ENCODE measurements at places on chromosomes 16 and 17. TPM values are rescaled to one million over a fixed set of nuclear protein-coding genes. Genes with fewer than 3 reads are reported as not detected.

GRCh38 chr16:17304491-17305119 is 166.2 kb downstream of the XYLT1 start:
- H3K4me3 ChIP-seq, result no peak overlapping the region
- H3K4me1 ChIP-seq, result no peaks in the 10 kb centered on the region
- DNase-seq, result no peak
- no peaks in the 10 kb centered on the region for H3K27me3 ChIP-seq
- no peaks in the 10 kb centered on the region for H3K36me3 ChIP-seq
- no peak overlapping the region for H3K27ac ChIP-seq

DNA sequence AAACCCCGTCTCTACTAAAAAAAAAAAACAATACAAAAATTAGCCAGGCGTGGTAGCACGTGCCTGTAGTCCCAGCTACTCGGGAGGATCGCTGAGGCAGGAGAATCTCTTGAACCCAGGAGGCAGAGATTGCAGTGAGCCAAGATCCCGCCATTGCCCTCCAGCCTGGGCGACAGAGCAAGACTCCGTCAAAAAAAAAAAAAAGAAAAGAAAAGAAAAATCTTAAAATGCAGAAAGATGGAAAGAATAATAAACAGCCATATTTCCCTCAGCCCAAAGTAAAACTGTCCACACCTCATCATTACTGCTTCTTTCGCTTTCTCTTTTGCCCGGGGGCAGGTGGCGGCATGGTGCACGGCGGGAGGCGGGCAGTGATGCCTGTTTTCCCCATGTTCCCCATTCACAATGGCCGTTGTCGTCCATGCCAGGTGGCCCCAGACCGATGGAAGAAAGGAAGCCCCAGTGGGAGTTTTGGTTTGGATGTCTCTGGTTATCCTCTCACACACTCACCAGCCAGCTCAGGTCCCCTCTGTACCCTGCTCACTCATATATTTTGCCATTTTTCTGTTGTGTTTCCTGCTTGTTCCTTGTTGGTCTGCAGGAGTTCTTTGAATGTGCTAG is 37.0 kb upstream of the PEMT start:
- H3K36me3 ChIP-seq, result no peaks in the 10 kb centered on the region
- H3K27ac ChIP-seq, result no peak overlapping the region
- no peaks in the 10 kb centered on the region for H3K4me1 ChIP-seq
- H3K27me3 ChIP-seq, result no peaks in the 10 kb centered on the region
- DNase-seq, result no peak
- H3K4me3 ChIP-seq, result no peak overlapping the region

DNA sequence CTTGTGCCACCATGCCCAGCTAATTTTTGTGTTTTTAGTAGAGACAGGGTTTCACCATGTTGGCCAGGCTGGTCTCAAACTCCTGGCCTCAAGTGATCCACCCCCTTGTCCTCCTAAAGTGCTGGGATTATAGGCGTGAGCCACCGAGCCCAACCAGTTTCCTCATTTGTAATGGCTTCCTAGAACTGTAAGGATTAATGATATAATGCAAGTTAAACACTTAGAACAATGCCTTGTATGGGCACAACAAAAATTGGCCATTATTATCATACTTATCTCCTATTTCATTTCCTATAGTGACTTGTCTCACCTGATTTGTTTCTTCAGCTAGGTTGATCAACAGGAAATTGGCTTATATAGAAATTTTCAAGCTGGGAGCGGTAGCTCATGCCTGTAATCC is 14.1 kb downstream of the TUBD1 start:
- H3K4me3 ChIP-seq, result no peak overlapping the region
- no peaks in the 10 kb centered on the region for H3K27me3 ChIP-seq
- H3K27ac ChIP-seq, result no peak overlapping the region
- H3K36me3 ChIP-seq, result peaks cover 4% of the 10 kb centered on the region

DNA sequence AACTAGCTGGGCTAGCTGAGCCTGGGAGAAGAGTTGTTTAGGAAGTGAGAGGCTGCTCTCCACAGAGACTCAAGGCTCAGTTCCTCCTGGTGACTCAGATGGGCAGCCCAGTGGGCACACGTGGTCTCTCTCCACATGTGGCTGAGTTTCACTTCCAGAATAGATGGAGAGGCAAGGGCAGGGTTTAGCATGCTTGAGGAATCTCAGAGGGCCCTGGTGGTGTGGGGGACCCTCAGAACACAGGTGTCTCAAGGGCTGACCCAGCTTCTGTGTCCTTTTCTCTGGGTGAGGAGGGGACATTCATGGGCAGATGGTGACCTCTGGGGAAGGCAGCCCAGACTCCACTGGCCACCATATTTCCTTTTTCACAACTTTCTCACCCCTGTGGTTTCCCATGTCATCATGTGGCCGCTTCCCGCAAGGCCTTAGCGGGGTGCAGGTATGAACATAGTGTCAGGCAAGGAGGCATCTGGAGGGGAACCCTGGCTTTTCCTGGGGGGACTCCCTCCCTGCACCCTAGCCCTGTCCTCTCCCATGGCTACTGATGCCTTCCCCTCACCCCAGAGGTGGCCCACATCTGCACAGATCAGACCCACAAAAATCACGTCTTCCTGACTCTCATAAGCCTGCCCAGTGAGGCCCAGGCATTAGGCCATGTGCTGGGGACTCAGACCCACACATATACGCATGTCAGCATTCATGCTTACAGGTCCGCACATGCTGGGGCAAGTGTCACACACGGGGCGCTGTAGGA is 3.3 kb downstream of the GRN start:
- no peaks in the 10 kb centered on the region for H3K4me1 ChIP-seq
- no peak overlapping the region for H3K27ac ChIP-seq
- H3K4me3 ChIP-seq, result no peak overlapping the region
- no peak for DNase-seq
- H3K36me3 ChIP-seq, result peaks cover 6% of the 10 kb centered on the region
- no peaks in the 10 kb centered on the region for H3K27me3 ChIP-seq

- H3K4me1 ChIP-seq, result no peaks in the 10 kb centered on the region
- peaks cover 2% of the 10 kb centered on the region for H3K36me3 ChIP-seq
- H3K4me3 ChIP-seq, result no peak overlapping the region
- DNase-seq, result no peak
Measured at GRCh38 chr16:4676831-4677230, 16.5 kb upstream of the NUDT16L1 start.

- no peak for DNase-seq
- no peaks in the 10 kb centered on the region for H3K4me1 ChIP-seq
- H3K27me3 ChIP-seq, result no peaks in the 10 kb centered on the region
- H3K4me3 ChIP-seq, result no peak overlapping the region
Measured at GRCh38 chr17:80879723-80880647, 111.7 kb upstream of the CHMP6 start.

DNA sequence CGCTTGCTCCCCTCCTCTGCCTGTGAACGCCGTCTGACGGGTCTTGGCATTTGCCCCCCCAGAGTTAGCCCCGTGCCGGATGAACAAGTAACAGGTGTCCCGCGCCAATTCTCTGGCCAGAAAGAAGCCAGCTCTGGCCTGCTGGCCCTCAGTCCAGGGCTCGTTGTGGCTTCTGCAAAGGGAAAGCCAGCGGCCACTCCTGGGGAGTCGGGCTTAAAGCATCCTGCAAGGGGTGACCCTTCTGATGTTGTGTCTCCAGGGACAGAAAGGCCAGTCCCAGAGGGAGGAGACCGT is 18.4 kb upstream of the OSGIN1 start:
- H3K4me3 ChIP-seq, result no peak overlapping the region
- DNase-seq, result no peak
- no peaks in the 10 kb centered on the region for H3K36me3 ChIP-seq
- no peaks in the 10 kb centered on the region for H3K27me3 ChIP-seq
- no peak overlapping the region for H3K27ac ChIP-seq

DNA sequence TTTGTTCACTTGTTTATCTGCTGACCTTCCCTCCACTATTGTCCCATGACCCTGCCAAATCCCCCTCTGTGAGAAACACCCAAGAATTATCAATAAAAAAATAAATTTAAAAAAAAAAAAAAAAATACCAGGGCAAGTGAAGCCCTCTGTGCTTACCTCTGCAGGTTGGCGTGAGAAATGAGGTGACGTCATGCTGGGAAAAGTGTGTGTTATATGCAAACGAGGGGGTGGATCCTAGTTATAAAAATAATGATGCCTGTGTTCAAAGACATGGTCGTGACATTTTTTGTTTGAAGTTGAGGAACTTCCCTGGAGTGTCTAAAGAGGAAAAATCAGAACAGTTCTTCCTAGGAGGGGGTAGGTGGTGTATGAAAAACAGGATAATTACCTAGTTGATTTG is 20.2 kb downstream of the TMC7 start:
- H3K4me3 ChIP-seq, result no peak overlapping the region
- no peaks in the 10 kb centered on the region for H3K36me3 ChIP-seq
- H3K27ac ChIP-seq, result no peak overlapping the region
- peaks cover 9% of the 10 kb centered on the region for H3K4me1 ChIP-seq

DNA sequence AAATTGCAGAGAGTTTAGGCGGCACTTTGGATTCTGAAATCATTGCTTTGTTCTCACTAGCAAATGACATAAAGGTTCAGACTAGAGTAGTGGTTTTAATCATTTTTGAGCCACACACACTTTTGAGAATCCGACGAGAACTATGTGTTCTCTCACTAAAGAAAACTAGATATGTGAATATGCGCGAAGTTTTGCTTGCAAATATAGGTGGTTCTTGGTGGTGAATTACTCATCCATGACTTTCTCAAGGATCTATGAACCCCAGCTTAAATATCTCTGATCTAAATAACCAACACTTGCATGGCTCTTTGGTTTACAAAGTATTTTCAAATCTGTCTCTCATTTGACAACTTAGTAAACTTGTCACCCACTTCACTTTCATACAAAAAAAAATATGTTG is 54.8 kb downstream of the NOG start:
- DNase-seq, result no peak
- H3K36me3 ChIP-seq, result no peaks in the 10 kb centered on the region
- H3K27me3 ChIP-seq, result peaks cover 4% of the 10 kb centered on the region
- no peak overlapping the region for H3K27ac ChIP-seq
- no peak overlapping the region for H3K4me3 ChIP-seq
- no peaks in the 10 kb centered on the region for H3K4me1 ChIP-seq

GRCh38 chr17:29663155-29663554 is 40.4 kb upstream of the CORO6 start:
- no peak overlapping the region for H3K4me3 ChIP-seq
- DNase-seq, result no peak
- no peak overlapping the region for H3K27ac ChIP-seq
- H3K27me3 ChIP-seq, result no peaks in the 10 kb centered on the region

DNA sequence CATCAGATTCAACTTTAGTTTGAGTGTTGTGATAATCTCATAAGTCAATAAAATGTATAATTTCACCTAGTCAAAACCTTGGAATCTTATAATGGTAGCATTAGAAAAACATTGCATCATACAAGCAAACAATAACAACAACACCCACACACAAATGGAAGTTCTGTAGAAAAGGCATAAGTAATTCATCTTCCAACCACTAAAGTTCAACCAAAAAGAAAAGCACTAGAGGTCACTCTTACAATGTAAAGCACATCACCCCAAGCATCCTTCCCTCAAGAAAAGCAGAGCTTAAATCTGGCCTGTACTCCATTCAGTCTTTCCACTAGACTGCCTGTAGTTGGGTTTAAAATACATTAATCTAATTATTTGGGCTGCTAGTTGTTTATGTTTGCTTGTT is 1.8 kb downstream of the CNTNAP4 start:
- no peak overlapping the region for H3K4me3 ChIP-seq
- no peak for DNase-seq
- H3K27ac ChIP-seq, result no peak overlapping the region
- H3K27me3 ChIP-seq, result no peaks in the 10 kb centered on the region
- H3K36me3 ChIP-seq, result no peaks in the 10 kb centered on the region

DNA sequence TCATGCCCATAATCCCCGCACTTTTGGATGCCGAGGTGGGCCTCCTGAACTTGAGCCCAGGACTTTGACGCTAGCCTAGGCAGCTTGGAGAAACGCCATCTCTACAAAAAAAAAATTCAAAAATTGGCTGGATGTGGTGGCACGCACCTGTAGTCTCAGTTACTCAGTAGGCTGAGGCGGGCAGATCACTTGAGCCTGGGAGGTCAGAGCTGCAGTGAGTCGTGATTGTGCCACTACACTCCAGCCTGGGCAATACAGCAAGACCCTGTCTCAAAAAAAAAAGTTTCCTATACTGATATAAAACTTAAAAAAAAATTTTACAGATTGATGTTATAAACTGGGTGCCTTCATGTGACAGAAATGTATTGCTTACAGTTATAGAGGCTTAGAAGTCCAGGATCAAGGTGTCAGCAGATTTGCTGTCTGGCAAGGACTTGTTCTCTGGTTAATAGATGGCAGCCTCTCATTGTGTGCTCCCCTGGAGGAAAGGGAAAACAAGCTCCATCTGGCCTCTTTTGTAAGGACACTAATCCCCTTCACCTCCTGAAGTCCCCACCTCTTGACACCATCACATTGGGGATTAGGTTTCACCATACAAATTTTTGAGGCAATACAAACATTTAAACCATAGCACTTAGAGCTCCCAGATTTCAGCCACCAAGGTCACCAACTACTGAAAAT is 8.5 kb upstream of the CES3 start:
- H3K36me3 ChIP-seq, result no peaks in the 10 kb centered on the region
- no peak overlapping the region for H3K27ac ChIP-seq
- H3K27me3 ChIP-seq, result peaks cover 11% of the 10 kb centered on the region

GRCh38 chr17:82548681-82549303 is 29.3 kb downstream of the FOXK2 start:
- DNase-seq, result no peak
- no peak overlapping the region for H3K27ac ChIP-seq
- H3K4me3 ChIP-seq, result no peak overlapping the region
- H3K27me3 ChIP-seq, result no peaks in the 10 kb centered on the region

The CBFA2T3 gene
- not detected for total RNA-seq

The CD300E gene
- total RNA-seq, result not detected

The OTOP3 gene
- total RNA-seq, result not detected

The TRAP1 gene
- total RNA-seq, result 102 TPM

The PLA2G10 gene
- total RNA-seq, result not detected

The WFDC1 gene
- total RNA-seq, result not detected

The OR1A1 gene
- not detected for total RNA-seq

The TAC4 gene
- total RNA-seq, result not detected

The TBC1D26 gene
- not detected for total RNA-seq

The HDAC5 gene
- 40.4 TPM for total RNA-seq

The GJC1 gene
- total RNA-seq, result 39.7 TPM

The DHODH gene
- total RNA-seq, result 9.7 TPM

The TNS4 gene
- not detected for total RNA-seq
